ENCODE measurements at places on chromosomes 7 and 10.

DNA sequence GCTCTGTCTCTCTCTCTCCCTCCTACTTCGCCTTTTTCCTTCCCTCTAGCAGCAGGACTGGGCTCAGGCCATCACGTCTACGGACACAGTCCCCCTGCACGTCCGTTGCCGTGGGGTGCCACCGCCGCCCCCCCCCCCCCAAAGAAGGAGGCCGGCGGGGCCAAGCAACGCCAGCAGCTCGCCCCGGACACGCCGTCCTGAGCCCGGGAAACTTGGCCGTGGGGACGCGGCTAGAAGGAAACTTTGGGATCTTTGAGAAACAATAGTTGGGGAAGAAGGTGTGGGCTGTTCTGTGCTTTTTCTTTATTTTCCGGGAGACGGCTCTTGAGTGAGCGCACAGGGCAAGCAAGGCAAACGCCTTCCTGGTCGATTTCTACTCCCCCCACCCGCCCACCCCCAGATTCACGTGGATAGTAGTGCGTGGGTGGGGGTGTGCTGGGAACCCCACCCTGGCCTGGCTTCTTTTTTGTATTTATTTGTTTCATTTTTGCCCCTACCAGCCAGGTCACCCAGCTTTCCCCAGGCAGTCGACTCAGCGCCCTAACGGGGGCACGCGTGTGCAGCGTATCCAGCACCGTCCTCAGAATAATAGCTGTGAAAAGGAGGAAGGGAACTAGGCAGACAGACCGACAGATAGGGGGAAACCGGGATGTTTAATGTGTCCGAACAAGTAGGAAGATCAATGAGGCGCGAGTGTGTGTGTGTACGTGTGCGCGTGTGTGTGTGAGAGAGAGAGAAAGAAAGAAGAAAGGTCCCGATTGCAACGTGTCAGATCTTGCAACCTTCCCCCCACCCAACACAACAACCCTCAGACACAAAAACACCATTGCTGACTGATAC, 1.4 kb downstream of the MXI1 start:
- no peak for DNase-seq

DNA sequence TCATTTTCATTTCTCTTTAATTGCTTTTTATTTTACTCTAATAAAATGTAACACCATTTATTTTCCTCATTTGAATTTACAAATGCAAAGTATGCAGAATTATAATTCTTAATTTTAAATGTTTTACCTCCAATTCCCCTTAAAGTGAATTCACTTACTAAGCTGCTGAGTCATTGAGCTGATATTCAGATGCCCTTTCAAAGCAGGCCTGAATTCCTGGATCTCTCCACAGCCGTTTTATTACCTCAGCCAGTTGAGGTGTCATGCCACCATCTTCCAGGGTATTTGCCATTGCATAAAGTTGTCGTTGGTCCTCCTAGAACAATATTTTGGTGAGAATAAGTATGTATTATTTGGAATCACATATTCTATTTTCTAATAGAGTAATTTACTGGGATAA, 33.2 kb downstream of the GNAT3 start:
- DNase-seq, result no peak

GRCh38 chr7:2872296-2872874, 28.3 kb upstream of the GNA12 start:
- DNase-seq, result no peak

DNA sequence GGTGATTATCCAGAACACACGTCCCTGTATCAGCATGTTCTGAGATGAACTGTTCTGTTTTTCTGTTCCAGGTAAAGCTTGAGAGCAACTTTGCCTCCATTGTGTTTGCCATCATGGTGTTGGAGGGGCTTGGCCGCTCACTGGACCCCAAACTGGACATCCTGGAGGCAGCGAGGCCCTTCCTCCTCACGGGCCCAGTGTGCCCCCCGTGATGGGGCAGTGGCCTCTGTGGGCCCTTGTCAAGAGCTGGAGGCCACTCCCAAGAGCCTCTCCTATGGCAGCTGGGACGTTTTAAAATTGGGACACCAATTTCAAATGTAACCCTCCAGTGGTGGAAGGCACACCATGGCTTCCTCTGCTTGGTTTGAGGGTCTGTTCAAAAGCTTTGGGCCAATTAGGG, 1.9 kb upstream of the NDUFB2 start:
- DNase-seq, result no peak

GRCh38 chr10:129958148-129958628, 5.9 kb downstream of the EBF3 start:
- DNase-seq, result no peak

DNA sequence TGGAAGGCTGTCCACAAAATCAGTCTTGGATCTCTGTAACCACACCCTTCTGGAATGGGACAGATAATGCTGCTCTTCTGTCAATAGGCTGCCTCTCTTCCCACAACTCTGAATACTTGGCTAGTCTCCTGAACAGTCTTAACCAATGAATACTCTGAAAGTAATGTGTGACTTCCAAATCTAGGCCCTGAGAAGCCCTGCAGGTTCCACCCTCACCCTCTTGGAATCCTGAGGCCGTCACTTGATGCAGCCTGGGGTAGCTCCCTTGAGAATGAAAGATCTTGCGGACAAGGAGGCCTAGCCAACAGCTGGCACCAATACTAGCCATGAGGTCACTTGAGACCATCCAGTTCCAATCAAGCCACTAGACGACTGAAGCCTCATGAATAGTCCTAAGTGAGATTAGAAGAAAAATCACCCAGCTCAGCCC, 109.2 kb downstream of the ARHGAP12 start:
- no peak for DNase-seq

- no peak for DNase-seq
Measured at GRCh38 chr10:69439350-69439739, 11.9 kb upstream of the TSPAN15 start.

DNA sequence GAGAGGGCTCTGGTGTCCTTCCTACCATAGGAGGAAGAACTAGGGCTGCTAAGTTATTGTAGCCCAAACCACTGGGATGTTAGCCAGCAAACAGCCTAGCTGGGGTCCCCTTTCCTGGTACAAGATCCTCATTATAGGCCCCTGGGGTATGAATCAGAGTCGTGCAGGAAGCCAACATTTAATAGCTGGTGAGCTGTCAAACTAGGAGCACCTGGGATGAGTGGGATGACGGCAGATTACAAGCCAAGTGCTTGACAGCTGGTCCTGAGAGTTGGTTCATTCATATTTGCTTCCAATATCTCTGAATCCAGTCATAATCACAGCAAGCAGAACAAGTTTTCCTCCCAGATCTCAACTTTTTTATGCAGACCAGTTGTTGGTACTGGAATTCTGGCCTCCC, 25.1 kb upstream of the DNAJB12 start:
- DNase-seq, result no peak

GRCh38 chr7:81484261-81484660, 285.6 kb downstream of the HGF start:
- DNase-seq, result no peak

DNA sequence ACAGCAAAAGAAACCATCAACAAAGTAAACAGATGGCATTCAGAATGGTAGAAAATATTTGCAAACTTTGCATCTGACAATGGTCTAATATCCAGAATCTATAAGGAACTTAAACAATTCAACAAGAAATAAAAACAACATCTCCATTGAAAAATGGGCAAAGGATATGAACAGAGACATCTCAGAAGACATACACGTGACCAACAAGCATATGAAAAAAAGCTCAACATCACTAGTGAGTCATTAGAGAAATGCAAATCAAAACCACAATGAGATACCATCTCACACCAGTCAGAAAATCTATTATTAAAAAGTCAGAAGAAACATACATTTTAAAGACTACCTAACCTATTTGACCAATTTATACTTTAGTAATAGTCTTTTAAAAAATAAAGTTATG, 571.3 kb upstream of the NRG3 start:
- DNase-seq, result no peak

DNA sequence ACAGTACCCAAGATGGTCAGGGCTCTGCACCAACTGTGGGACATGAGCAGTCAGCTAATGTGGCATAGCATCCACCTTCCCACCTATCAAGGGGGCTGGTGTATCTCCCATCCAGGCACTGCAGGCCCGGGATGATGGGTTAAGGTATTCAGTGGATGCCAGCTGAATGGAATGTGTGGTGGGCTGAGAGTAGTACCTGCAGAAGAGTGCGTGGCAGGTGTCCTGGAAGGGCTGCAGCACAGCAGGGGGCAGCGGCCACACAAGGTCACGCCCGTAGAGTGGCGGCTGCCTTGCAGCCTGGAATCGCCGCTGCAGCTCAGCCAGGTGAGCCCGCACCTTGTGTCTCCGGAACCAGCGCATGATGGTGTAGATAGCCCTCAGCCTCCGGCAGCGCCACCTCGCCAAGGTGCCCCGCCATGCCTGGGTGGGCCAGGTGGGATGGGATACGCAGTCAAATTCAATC, 13.3 kb downstream of the MYO1G start:
- DNase-seq, result no peak

GRCh38 chr7:80634505-80634904, 3.9 kb upstream of the CD36 start:
- no peak for DNase-seq

- DNase-seq, result no peak
Measured at GRCh38 chr7:80954191-80954590, 35.3 kb upstream of the SEMA3C start.

DNA sequence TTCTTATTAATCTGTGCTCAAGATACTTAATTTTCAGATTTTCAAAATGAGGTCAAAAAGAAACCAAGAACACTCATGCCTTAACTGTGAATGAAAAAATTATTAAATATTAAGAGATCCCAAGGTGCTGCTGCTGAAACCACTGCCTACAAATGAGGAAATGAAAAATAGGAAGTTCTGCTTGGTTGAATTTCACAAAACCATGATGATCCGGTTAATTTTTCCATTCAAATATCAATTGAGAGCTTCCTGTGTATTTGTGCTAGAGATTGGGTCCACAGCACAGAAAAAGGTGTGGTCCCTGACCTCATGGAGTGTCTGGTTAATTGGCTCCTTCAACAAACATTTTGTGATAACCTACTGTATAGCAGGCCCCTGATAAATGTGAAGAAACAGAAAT, 132.7 kb upstream of the YAE1 start:
- DNase-seq, result no peak

DNA sequence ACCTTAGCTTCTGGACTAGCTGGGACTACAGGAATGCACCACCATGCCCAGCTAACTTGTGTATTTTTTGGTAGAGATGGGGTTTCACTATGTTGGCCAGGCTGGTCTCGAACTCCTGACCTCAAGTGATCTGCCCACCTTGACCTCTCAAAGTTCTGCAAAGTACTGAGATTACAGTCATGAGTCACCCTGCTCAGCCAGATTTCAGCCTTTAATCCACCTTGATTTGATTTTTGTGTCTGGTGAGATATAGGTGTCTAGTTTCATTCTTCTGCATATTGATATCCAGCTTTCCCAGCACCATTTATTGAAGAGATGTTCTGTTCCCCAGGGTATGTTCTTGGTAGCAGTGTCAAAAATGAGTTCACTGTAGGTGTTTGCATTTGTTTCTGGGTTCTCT, 20.1 kb upstream of the CYP3A7 start:
- DNase-seq, result no peak

- no peak for DNase-seq
Measured at GRCh38 chr7:92639213-92639896, 49.2 kb upstream of the FAM133B start.

- no peak for DNase-seq
Measured at GRCh38 chr10:52939894-52940293, 167.3 kb upstream of the MBL2 start.

DNA sequence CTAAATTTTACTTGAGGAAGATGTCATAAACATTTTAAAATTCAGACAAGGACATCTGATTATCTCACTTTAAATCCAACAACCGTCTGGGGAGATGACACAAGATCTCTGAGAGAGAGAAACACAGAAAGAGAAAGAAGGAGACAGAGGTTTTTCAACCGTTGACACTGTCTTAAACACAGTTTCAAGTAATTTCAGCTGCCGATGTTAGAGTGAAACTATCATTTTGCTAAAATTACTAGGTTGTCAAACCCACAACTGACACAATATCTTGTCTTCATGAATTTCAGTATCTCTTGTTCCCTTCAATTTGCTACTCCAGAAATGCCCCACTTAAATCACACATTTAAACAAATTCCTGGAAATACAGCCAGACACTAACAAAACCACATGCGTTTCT, 174.8 kb downstream of the RAPGEF5 start:
- no peak for DNase-seq

GRCh38 chr10:110643653-110644597, at the start of gene RBM20:
Gene RBM20 (plus strand): TSS chr10:110644336. CDS start chr10:110644455, 119 bp downstream.
- peak; percentile 33 for DNase-seq

DNA sequence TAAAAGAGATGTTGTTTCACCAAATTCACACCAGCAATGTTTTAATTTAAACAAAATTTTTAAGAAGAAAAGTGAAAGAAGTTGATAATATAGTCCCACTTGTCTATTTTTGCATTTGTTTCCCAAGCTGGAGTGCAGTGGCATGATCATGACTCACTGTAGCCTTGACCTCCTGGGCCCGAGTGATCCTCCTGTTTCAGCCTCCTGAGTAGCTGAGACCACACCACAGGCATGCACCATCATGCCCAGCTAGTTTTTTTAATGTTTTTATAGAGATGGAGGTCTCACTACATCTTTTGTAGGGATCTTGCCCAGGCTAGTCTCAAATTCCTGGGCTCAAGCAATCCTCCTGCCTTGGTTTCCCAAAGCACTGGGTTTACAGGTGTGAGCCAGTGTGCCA, 14.1 kb upstream of the NDUFA5 start:
- DNase-seq, result no peak

- DNase-seq, result no peak
Measured at GRCh38 chr10:62384057-62384446, 9.9 kb downstream of the ZNF365 start.

GRCh38 chr10:2438248-2438939, 629.0 kb upstream of the PFKP start:
- no peak for DNase-seq

DNA sequence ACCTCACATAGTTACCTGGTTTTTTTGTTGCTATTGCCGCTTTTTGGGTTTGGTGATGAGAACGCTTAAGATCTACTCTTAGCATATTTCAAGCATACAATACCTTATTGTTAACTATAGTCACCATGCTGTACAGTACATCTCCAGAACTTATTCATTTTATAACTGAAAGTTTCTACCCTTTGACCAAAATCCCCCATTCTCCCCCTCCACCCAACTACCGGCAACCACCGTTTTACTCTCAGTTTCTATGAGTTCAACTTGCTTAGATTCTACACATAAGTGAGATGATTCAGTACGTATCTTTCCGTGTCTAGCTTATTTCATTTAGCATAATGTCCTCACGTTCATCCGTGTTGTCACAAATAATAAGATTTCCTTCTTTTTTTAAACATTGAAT, 86.7 kb upstream of the IL6 start:
- DNase-seq, result no peak

- DNase-seq, result no peak
Measured at GRCh38 chr10:5507649-5508131, 8.3 kb upstream of the CALML5 start.

DNA sequence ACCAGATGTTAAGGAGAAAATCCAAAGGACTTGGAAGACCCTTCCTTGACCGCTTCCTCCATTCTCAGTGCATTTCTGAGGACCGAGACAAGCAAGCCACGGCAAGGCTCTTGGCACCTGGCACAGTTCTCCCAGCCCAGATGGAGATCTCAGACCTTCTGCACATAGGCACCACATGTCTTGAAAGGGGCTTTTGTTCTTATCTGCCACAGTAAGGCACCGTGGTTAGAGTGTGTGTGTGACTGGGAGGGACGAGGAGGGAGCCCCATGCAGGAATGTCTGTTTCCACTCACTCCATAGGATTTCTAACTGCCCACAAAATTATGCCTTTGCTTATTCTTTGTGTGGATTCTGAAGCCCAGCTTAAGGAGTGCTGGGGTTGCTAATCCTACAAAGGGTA, 10.3 kb upstream of the WDR86 start:
- no peak for DNase-seq

GRCh38 chr7:54477083-54477482, 65.1 kb upstream of the VSTM2A start:
- no peak for DNase-seq
